ENCODE measurements at places on chromosomes 1 and 21.

GRCh38 chr1:157168015-157168414 is 29.8 kb upstream of the ETV3 start:
- no peak for DNase-seq

GRCh38 chr1:22327411-22327810 is 124.2 kb upstream of the ZBTB40 start:
- DNase-seq, result no peak

GRCh38 chr1:164452549-164452948 is 106.4 kb upstream of the PBX1 start:
- DNase-seq, result no peak

DNA sequence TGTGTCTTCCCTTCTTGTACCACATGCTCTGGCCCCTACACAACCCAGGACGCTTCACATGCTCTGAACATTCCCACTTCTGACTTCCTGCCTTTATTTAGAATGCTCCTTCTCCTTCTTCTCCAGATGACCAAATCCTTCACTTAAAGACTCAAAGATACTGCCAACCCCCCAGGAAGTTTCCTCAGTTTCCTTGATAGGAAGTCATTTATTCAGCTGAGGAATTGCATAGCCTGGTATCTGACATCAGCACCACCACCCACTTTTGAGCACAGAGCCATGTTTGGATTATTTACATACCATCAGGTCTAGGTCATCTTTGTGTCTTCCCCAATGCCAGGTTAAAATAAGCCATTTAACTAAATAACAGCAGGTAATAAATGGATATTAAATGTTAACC is 42.4 kb downstream of the GFI1 start:
- DNase-seq, result no peak

- no peak for DNase-seq
These were observed 10.5 kb downstream of the SNAP47 start for GRCh38 chr1:227745568-227746265.

DNA sequence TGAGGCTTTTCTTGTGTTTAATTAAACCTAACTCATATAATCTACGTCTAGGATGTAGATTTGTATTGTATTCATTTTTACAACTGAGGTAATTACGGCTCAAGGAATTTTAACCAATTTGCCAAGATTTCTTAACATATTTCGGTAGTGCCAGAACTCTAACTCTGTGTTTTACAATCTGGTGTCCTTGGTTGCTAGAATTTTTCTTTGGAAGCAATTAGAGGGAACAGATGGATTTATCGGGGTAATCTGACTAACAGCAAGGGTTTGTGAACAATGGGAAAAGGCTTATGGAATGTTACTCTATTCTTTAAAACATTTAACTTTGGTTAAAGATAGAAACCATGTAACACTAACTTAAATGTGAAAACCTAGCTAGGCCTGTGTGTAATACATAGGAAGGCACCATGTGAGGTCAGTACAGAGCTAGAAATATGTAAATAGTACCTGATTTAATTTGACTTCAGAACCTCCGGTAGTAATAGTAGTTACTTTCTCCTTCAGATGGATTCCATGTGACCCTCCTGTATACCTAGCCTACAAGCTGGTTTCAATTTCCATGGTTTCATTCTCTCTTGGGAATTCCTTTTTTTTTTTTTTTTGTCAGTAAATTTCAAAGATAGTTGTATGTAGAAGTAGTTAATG is 1.2 kb downstream of the MTF2 start:
- peak; percentile 58 for DNase-seq

DNA sequence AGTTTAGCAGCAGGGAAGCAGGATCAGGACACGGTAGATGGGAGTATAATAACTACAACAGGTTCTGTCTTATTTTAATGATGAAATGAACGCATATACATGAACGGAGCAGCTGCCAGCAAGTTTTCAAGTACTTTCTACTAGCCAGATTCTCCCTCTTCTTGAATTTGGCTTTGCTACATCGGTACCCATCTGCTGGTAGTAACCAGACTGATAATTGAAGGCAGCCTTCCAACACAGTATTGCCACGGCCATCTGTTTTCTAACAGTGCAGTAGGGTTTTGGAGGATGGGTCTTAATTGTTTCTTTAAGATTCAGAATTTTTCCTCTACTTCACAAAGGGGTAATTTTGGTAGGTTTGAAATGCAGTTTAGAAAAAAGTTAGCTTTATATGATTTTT is 33.4 kb downstream of the CENPF start:
- DNase-seq, result no peak

DNA sequence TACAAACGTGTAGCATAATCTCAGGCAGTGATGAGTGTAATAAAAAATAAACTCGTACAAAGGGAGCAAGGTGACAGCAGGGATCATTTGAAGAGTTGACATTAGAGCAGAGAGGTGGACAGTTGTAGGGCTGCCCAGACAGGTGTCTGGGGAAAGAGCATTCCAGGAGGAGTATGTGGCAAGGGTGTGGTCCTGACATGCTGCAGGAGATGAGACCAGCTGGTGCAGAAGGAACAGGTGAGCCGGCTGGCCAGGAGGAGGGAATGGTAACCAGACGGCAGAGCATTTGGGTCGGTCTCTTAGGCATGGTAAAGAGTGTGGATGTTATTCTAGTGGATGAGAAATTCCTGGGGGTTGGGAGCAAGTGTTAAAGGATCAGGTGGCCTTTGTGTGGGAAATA is 306.3 kb downstream of the LMX1A start:
- no peak for DNase-seq

- DNase-seq, result no peak
These were observed 89.3 kb downstream of the ITPKB start for GRCh38 chr1:226649780-226650179.

GRCh38 chr1:175976865-175977642 is 230.0 kb downstream of the COP1 start:
- DNase-seq, result no peak

DNA sequence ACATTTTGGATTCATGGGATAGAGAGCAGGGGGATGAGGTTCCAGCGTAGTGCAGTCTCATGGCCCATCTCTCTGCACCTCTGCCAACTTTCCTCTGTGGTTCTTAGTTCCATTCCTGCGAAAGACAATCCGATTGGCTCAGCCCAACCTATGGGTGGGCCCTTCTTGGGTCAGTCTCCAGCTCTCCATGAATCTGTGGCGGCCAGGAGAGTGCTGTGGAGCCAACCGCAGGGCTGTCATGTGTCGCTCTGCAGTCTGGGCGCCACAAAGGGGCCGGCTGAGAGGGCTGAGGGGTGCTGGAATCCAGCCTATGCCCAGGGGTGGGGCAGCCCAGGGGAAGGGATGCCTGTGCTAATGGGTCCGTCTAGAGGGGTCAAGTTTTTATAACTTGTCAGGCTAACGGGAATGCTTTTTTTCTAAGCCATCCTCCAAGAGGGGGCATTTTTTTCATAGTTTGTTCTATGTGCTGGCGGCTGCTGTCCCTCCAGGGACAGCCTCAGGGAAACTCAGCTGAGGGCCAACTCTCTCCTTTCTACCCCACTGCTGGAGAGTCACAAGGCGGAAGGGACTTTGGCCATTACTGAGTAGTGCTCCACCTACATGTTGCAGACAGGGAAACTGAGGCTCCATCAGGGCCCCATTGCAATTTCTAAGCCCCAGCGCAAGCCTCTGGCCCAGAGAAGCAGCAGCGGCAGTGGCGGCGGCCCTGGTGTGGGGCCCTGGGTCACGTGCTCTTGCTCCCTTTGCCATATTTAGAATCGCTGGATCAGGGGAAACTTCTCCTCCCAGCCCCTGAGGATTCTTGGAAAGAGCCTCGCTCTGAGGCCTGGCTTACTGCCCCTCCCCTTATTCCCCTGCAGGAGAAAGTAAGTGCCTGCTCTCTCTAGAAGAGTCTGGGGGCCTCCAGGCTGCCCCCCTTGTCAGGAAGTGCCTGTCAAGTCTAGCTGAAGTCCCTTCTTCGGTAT is 23.4 kb downstream of the KCNQ4 start:
- no peak for DNase-seq

- DNase-seq, result no peak
These were observed 96.8 kb downstream of the TENT5C start for GRCh38 chr1:117702654-117703053.

GRCh38 chr1:19974822-19975416 is 4.5 kb downstream of the PLA2G2A start:
- peak; percentile 42 for DNase-seq

- peak; percentile 73 for DNase-seq
These were observed 2.9 kb upstream of the BSND start for GRCh38 chr1:54995835-54996234.

- no peak for DNase-seq
These were observed 237.9 kb downstream of the PBX1 start for GRCh38 chr1:164796916-164797315.

- DNase-seq, result no peak
These were observed 625 bp upstream of the DARS2 start for GRCh38 chr1:173823781-173824314.

DNA sequence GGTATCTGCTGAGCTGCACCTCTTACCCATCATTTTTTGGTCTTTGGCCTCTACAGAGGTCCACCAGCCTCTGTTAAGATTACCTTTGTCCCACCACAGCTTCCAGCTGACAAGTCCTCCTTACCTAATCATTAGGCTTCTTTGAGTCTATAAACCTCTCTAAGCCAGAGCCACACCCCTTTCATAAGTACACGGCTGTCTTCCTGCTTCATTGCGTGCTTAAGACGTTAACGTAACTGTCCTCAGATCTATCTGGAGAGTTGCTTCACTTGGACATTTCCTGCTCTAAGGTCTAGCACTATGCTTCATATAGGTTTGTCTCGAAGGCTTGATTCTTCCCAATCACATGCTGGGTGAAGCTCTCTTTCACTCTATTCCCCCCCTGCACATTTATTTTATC is 71.0 kb upstream of the CACHD1 start:
- DNase-seq, result no peak

DNA sequence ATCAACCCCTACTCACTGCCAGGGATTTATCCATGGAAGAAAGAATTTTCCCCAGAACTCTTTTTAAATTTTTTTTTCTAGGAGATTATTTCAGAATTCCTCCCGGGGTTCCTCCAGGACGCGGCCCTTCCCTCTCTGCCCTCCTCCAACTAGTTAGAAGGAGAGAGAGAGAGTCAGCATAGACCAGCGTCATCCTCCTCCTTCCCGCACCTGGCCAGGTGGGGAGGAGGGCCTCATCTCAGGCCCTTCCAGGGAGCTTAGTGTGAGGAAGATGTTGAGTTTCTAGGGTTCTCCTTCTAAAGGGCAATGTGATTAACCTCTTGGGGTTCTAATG is 63.6 kb downstream of the CDK18 start:
- no peak for DNase-seq

GRCh38 chr1:153883223-153883622 is 39.5 kb downstream of the GATAD2B start:
- DNase-seq, result no peak

DNA sequence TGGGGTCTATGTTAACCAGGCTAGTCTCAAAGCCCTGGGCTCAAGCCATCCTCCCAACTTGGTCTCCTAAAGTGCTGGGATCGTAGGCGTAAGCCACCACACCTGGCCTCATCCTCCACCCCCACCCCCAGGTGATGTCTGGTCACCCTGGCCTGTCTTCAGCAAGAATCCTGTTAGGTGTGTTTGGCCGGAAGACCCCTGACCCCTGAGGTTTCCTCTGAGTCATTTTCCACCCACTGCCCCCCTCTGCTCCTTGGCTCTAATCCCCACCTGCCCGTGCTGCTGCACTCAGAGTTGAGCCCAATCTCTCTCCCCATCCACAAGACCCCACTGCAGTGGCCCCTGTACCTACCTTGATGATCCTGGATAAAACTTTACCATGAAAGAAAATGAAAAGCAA is 25.2 kb downstream of the SLC66A1 start:
- DNase-seq, result no peak

DNA sequence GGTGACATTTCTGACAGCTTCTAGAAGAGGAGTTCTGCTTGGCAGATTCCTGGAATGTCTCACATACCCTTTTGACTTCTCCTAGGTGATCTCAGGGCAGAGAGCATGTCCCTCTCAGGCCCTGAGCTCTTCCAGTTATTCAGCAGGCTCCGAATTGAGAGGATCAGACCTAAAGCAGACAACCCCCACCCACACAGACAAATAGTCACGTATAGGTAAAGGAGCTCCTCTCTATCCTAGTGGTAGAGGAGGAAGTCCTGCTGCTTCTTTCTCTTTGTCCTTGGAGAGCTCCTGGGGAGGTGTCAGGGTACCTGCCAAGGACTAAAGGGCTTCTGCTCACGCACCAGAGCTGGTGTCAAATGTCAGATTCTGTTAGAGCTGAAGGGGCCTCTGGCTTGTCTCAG is 128.1 kb downstream of the IER5 start:
- DNase-seq, result no peak

DNA sequence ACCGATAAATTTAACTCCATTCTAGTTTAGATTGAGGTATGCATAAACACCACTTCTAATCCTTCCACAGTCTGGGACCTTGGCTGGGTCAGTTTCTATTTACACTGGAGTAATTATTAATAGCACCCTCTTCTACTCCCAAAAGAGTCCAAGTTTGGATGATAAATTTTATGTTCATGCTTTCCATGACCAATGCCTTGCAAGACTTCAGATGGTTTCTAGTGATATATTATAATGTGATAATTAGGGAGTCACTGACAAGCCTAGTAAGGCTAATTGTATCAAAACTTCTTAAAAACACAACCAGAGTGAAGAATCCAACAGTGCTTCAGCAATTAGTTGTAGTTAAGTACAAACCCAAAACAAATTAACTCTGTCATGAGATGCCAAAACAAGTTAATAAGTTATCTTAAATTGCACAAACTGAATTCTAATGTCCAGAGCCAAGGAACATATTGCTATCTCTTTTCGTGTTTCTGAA is 489.6 kb downstream of the TTLL7 start:
- DNase-seq, result no peak
